SW 1271 (cell line): ENCODE measurements at places on chromosomes 16 and 17.

- DNase-seq: no peak
Measured at GRCh38 chr16:68420366-68420942, 27.9 kb downstream of the SMPD3 start.

DNA sequence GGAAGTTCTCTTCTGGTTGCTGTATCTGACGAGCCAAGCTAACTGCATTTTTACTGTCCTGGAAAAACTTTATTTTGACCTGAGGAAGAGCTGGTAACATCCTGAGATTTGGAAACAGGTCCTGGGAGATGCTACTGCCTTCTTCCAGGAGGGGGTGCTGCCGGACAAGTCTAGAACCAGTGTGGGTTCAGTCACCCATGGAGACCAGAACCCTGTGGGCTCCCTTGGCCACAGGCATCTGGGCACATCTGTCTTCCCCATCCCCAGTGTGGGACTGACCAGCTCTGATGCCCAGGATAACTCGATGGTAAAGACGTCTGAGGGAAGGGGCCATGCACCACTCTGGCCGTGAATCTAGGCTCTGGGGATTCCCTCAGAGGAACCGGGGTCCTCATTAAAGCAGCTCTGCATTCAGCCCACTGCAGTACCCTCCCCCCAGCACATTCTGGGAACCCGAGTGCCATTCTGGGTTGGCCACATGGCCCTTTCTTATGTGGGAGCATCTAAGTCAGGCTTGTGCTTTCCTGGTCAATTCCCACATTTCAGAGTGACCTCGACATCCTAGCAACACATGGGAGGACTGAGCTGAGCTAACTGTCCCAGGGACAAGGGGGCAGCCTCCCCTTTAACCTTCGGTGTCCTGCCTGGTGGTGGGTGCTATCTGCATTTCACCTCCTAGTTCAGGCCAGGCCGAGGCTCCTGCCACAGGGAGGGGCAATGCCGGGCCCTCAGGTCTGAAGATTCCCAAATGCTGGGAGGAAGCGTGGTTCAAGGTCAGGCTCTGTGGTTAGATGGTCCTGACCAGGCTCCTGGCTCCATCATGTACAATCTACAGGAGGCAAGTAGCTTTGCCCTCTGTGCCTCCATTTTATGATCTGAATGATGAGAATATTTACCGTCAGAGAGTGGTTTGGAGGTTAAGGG lies 6.4 kb downstream of the C16orf86 start:
- peak; percentile 40 for DNase-seq

DNA sequence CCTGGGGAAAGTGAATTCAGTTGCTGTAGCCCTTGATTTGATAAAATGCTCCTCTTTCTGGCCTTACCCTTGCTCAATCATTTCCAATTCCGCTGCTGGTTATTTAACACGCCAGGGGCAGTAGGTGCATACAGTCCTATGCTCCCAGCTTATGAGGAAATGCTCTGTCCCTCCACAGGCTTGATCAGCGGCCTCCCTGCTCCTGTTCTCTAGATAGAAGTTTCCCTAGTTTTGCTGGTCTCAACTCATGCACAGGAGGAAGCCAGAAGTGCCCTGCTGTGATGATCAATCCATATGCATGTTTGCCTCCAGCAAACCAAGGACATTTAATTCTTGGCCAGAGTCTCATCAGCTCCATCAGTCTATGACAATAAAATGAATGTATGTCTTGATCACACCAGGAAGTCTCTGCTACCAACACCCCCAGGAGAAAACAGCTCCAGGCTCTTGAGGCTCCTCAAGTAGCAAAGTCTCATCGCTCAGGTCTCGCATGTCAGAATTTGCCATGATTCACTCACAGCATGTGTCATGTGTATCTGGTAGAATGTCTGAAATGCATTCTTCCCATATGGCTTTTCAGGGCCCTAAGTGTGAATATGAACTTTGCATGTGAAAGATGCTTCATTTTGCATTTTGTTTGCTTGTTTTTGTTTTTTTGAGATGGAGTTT lies 208.9 kb downstream of the CDH13 start:
- no peak for DNase-seq

DNA sequence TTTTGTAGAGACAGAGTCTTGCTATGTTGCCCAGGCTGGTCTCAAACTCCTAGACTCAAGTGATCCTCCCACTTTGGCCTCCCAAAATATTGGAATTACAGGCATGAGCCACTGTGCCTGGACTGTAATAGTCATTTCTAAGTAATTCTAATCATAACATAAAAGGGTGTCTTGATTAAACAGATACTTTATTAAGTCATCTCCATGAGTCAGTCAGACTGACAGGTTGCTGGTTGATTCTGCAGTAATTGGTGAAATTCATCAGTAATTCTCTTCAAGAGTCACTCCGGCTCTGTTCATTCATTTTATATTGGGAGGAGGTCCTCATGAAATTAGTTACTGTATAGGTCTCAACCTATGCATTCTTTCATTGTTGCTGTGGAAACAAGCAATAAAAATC lies 85.6 kb downstream of the SPECC1 start:
- no peak for DNase-seq

DNA sequence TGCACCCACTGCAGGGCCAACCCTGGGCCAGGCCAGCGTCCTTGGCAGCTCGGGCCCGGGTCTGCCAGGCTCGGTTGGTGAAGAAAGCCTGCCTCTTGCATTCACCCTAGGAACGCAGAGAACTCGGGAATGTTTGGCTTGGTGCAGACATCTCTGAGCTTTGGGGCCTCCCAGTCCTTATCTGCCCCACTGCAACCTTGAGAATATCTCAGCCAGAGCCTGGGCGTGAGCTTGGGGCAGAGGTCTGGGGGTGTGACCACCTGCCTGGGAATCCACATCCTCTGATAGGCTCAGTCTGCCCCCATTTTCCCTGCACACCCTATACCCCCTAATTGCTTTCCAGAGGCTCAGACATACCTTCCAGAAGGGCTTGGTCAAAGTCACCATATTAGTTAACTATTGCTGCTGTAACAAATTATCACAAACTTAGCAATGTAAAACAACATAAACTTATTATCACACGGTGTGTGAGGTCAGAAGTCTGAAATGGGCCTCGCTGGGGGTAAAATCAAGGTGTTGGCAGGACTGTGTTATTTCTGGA lies 30.7 kb upstream of the ZNF423 start:
- no peak for DNase-seq

GRCh38 chr17:19664821-19665181 lies 16.2 kb downstream of the ALDH3A2 start:
- no peak for DNase-seq

- no peak for DNase-seq
Measured at GRCh38 chr17:77453613-77454241, 313.0 kb downstream of the SEC14L1 start.

DNA sequence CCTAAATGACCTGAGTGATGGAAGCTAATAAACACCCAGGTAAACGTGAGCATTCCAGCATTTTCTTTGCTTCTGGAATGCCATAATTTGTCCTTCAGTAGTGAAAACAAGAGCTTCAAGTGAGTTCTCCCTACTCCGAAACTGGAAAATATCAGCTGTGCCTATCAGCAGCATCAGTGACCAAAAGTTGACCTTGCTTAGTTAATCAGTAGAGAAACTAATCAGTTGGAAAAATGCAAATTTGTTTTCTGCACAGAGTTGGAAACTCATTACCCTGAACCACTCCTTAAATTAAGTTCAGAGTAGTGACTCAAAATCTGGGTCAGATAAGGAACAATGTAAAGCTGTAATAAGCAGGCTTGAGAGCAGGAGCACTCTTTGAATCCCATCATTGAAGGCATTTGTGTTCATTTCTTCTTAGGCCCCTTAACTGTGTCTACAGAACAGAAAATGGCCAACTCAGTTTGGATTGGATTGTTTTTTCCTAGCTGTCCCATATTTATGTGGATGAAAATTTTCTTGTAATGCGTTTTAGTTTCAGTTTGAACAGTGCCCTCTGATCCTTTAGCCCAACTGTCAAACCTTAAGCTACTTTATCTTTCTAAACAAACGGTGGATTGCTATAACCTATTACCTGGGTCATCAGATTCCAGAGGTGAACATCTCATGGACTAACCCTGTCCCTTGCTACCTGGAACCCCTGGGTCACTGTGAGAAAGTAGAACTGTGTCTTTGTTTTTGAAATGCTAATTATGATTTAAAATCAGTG lies 290.4 kb downstream of the TOX3 start:
- no peak for DNase-seq

DNA sequence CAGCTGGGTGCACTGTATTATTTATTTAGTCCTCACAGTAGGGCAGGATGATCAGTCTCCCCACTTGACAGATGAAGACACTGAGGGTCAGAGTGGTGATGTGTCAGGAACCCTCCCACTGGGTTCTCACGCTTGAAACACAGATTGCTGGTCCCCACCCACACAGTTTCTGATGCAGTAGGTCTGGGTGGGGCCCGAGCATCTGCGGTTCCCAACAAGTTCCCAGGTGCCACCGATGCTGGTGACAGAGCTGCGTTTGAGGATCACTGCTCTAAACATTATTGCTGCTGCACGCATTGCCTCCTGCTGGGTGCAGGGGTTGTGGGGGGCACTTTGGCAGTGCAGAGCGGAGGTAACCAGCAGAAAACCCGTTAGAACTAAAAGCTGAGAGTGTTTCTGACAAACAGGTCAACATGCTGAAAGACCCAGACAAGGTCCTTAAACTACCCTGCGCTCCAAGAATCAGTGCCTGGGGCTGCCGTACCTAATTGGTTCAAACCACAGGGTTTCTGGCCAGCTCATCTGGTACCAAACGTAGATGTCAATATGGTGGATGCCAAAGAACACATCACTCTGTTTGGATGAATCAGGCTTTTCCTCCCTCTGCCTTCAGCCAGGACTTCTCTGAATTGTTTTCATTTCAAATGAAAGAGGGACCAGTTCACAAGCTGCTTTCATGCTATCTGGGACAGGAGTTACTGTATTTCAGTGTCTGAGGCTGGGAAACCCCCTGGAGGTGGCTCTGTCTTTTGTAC lies 76.0 kb downstream of the ABCC1 start:
- DNase-seq: no peak

GRCh38 chr16:8200839-8201238 lies 389.5 kb downstream of the TMEM114 start:
- no peak for DNase-seq

GRCh38 chr16:4249530-4250308 lies 7.8 kb upstream of the SRL start:
- DNase-seq: no peak

DNA sequence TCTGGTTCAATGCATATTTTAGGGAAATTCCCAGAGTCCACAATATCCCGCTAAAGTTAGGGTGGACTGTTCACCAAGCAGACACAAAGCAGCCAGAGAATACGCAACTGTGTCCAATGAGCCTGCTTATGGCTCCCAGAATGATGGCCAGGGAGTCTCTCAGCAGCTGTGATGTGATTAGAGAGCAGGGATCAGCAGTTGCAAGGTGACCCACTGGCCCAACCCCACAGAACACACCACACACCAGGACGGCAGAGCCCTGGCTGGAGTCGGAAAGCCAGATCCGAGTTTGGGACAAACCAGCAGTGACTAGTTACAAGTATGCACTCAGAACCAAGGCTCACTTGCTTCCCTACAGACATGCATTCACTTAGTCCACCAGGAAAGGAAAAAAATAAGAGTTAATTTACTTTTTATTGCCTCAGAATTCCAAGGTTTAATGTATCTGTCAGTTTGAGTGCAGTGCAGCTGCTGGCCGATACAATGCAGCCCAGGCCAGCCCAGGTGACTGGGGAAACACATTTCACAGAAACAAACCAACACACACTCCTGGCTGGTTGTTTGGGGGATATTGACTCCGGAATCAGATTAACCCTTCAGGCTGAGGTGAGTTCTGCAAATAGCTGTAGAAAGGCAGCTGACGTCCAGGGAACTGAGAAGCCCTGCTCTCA lies 121.7 kb downstream of the HIC1 start:
- no peak for DNase-seq

DNA sequence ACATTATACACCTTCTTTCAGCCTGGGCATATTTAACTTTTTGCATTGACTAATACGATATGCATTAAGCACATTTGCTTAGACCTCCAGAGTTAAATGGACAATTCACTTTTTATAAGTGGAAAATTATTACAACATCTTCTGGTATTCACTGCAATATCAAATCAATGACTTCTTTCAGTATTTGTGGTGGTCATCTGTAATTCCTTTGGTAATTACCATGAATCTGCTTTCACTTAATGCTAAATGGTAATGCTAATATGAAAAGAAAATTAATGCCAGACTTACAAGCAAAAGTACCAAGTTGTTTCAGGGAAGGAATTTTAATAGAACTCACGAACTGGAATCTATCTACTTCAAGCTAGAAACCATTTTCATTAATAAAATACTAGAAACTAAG lies 6.4 kb downstream of the GPATCH8 start:
- no peak for DNase-seq
